Amniotic epithelial cell (primary cell): ENCODE measurements at places on chromosomes 7 and 10.

GRCh38 chr10:31404640-31405039 lies 85.6 kb downstream of the ZEB1 start:
- peak; percentile 79 for DNase-seq

GRCh38 chr10:33497338-33497737 lies 162.9 kb upstream of the NRP1 start:
- DNase-seq: no peak

- DNase-seq: no peak
Observed at GRCh38 chr7:110529175-110529574, 561.8 kb upstream of the LRRN3 start.

DNA sequence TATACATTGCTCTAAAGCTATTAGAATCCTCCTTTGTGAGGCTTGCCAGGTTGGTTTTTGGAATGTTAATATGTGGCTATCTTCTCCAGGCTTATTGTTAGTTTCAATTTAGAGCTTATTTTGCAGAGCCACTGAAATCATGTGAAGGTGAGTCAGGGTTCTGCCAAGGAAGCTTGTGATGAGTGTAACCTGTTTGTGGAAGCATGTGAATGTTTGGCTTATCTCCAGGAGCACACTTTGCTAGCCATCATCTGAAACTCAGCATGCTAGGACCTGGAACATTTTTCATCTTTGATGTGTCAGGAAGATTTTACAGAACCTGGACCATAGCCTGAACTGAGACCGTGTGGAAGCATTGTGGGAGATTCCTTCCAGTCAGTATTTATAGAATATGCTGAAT lies 197.3 kb downstream of the PPP1R9A start:
- DNase-seq: peak; percentile 64

DNA sequence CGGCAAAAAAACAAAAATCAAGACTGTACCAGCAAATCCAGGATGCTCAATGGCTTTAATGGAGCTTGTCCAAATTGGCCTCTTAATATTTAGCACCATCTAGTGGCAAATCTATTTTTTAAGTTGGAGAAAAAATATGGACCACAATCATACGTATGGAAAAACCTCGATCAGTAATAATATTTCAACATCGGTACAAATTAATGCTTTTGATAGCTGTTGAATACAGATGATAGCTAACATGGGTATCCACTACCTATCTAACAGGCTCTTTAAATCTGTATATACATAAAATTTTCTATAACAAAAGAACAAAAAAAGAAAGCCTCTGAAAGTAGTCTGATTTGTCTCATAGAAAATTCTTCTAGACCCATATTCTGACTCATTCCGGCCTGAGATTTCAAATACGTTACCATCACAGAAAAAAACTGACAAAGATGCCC lies 29.2 kb downstream of the COA1 start:
- DNase-seq: peak; percentile 67

DNA sequence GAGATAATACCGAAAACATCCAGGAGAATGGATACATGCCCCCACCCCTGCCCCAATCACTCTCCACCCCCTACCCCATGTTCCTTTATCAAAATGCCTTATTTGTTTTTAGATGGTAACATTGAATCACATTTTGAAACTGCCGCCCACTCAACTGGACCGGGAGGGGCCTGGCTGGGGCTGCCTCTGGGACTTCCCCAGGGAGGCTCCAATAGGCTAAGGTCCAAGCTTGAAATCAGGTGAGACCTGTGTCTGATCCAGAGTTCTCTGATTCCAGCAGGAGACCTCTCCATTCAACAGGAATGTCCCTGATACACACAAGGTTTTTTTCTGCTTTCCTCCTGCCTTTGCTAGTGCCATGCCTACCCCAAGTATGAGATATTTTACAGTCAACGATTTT lies 43.8 kb upstream of the ACSL5 start:
- DNase-seq: no peak

- DNase-seq: no peak
Observed at GRCh38 chr10:128219295-128219694, 93.1 kb upstream of the MKI67 start.

DNA sequence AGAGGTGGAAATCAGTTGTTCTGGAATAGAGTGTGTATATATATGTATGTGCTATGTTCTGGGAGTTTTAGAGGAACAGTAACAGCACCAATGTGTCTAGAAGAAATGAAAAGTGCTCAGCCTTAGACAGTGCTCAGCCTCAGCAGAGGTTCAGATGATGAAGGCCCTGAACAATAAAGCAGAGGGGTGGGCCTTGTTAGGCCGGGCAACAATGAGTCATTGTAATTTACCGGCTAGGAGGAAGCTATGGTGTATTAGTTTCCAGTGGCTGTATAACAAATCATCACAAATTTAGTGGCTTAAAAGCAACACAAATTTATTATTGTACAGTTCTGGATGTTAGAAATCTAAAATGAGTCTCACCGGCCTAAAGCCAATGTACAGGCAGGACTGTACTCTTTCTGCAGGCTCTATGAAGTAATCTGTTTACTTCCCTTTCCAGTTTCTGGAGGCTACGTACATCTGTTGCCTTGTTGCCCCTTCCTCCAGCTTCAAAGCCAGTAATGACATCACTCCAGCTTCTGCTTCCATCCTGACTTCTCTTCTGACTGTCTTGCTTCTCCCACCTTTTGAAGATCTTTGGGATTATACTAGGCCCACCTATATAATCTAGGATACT lies 84.6 kb downstream of the CH25H start:
- no peak for DNase-seq

DNA sequence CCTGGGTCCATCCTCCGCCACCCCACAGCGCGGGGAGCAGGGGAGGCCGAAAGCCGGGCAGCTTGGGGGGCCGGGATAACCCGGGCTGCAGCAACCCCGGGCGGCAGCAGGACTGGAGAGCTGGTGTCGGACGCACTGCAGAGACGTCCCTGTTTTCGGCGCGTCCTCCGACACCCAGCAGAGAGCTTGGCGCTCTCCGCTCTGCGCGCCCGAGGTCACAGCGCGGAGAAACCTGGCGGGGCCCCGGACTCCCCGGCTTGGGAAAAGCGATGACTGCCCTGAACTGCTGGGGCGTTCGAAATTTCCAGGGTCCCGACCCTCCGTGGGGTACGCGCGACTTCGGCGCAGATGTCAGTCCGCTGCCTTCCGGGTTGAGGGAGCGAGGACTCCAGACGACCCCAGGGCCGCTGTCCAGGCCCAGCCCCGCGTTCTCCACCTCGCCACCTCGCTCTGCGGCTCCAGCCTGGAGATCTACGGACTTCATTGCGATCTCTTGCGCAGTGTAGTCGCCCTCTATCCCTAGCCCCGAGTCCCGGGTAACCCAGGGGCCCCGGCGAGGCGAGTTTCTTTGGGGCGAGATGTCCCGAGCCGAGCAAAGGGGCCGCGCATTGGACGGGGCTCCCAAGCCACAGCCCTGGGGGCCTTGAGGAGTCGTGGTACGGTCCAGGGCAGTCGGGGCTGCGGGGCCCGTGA lies 617 bp upstream of the FOXI2 start:
- DNase-seq: no peak

DNA sequence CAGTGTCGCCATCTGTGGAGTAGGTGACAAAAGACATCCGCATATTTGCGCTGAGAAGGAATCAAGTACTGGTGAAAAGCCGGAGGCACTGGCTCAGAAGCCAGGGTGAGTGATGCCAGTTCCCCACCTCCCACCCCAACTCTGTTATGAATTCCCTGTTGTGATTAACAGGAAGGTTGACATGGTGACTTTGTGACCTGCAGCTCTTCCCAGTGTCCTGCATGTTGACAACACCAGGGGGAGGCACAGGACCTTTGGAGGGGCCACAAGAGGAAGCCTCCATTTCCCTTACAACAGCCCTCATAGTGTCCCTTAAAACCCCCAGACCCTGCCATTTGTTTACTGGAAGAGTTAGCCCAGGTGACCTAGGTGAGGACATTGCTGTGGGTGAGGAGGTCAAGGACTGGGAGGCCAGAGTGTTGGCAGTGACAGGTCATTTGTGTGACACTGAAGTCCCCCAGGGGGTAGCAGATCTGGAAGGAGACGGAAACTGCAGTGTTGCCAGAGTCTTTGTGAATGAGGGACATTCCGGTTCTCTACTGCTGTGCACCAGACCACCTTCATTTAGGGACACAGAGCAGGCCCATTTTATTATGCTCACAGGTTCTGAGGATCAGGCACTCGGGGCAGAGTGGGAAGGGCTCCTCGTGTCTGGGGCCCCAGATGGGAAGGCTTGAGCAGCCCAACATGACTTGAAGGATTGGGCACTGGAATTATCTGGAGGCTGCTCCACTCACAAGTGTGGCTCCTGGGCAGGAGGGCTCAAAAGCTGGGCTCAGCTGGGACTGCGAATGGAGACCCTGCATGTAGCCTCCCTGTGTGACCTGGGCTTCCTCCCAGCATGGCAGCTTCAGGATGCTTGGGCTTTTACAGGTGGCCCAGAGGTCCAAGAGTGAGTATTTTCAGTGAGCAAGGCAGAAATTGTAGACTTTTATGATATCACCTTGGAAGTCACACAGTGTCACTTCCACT lies 13.0 kb upstream of the ANTXRL start:
- no peak for DNase-seq

GRCh38 chr7:121016966-121017365 lies 28.5 kb downstream of the CPED1 start:
- DNase-seq: peak; percentile 64

- no peak for DNase-seq
Observed at GRCh38 chr10:124255556-124255955, 162.2 kb upstream of the CHST15 start.

- no peak for DNase-seq
Observed at GRCh38 chr10:75509706-75510105, 78.3 kb downstream of the LRMDA start.

- peak; percentile 53 for DNase-seq
Observed at GRCh38 chr10:73517166-73517888, 21.5 kb upstream of the PPP3CB start.

DNA sequence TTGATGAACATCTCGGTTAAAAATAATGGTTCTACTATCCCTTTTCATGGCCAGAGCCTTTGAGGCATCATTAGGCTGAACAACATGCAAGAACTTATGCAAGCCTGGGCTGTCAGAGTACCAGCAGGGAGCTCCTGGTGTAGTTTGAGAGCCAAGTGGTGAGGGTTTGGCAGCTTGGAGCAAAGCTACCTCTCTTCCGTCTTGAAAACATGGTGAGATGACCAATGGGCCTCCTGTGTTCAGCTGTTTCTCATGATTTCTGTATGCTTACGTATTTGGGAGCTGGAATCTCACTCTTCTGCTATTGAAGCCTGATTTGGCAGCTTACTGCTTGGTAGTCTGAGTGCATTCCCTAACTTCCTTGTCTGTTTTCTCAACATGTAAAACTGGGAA lies 150.4 kb downstream of the CXCL12 start:
- no peak for DNase-seq

GRCh38 chr10:131006458-131007256 lies 304.9 kb downstream of the TCERG1L start:
- no peak for DNase-seq

GRCh38 chr7:13282377-13282980 lies 595.0 kb downstream of the ARL4A start:
- DNase-seq: peak; percentile 49

DNA sequence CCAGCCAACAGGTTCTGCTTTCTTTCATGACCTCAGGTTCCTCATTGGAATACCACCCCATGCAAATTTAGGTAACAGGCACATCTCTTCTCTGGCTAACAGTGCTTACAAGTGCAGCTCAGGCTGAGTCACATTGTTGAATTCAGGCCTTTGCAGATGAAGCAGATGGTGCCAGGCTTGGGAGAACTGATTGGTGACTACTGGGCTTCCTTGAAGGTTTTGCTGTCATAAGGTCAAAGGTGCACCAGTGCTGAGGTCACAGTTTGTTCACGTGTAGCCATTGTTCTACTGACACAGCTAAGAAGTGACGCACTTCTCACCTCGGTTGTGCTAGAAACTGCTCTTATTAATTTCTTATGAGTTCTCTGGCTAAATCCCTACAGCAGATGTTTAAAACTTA lies 128.6 kb upstream of the BMPER start:
- DNase-seq: no peak

- no peak for DNase-seq
Observed at GRCh38 chr10:16788125-16788524, 29.1 kb downstream of the RSU1 start.

DNA sequence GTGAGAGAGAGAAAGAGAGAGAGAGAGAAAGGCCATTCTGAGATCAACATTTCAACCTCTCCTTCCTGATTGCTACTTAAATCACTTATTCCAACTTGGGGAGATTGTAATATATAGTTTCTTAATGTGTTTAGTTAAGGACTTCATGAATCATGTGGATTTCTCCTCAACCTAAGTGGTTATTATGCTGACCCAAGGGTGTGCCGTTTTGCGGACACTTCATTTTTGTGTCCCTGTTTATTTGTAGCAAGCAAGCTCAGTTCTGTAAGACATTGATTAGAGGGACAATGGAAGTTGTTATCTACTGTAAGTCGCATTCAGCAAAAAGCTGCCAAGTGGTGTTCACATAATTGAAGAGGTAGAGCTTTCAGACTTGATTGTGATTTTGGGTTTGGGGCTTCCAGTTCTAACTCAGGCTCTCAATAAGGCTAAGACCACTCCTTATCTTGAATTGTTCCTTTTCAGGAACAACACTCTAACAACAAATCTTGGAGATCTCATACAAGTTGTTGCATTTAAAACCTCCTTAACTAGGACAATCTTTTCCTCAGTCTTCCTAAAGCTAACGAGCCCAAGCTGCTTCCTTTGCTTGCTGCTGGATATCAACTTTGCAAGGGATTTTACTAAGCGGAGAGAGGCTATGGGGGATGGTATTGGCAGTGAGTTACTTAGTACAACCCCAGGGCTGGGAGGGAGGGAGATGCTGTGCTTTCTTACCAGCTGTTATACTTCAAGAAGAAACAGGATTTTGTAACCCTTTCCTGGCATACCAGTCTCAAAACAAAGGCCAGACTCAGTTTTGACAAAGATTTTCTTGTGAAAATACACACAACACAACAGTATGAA lies 19.8 kb upstream of the COL1A2 start:
- peak; percentile 99 for DNase-seq

DNA sequence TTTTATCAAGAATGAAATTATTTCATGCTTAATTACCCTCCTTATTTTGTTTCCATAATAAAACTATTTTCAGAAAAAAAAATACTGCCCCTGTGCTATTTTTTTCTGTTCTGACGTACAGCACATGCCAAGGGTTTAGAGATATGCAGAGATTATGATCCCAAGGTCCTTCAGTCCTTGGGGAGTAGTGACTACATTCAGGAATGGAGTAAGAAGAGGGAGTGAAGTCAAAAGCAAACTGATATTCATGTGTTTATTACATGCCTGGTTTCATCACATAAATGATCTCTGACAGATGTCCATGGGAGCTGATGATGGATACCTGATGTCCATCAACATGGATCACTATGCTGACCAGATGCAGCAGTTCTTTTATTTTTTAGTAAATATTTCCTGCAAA lies 17.2 kb downstream of the AKAP9 start:
- peak; percentile 70 for DNase-seq
